ENCODE measurements at places on chromosomes 1 and 21.

- DNase-seq = peak; percentile 23
Observed at GRCh38 chr21:45018131-45019075, 56.0 kb upstream of the ADARB1 start.

- peak; percentile 39 for DNase-seq
Observed at GRCh38 chr1:207499573-207499972, 3.6 kb downstream of the CR1 start.

DNA sequence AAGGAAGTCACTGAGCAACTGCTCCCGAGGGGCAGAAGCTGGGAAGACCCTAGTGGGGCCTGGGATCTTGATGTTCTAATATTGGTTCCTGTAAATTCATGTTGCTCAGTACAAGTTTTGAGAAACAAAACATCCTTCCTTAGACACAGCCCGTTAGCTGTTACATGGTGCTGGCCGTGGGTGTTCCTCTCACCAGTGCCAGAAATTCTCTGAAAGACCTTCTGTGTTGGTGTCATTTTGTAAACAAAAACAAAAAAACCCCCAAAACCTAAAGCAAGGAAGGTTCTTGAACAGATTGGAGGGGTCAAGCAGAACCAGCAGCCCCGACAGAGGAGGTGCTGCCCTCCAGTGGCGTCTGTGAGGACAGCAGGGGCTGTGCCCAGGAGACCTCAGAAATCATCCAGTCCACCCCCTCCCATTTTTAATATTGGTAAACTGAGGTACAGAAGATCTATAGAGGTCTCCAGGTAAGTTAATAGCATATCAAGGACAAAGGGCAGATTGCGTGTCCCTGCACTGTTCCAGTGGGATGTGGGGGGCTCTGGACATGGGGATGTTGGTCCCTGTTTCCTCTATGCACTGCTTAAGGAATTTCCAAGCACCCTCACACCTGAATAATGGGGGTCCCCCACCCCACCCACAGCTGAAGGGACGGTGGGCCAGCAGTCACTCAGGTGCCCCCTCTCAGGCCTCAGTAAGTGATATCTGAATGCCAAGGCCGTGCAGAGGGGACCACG lies 38.2 kb downstream of the SLC2A7 start:
- peak; percentile 31 for DNase-seq

DNA sequence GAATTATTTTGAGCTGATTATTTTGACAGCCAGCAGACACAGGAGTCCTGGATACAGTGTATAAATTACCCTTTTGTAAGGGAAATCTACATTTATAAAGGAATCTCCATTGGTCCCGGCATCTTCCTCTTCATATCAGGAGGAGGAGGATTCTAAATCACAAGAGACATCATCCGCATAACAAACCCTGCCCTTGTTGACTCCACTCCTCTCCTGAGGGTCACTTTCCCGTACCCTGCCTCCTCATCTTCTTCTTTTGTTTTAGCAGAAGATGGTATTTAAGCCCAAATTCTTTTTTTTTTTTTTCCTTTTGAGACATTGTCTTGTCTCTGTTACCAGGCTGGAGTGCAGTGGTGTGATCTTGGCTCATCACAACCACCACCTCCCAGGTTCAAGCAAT lies 14.6 kb upstream of the PKNOX1 start:
- no peak for DNase-seq

DNA sequence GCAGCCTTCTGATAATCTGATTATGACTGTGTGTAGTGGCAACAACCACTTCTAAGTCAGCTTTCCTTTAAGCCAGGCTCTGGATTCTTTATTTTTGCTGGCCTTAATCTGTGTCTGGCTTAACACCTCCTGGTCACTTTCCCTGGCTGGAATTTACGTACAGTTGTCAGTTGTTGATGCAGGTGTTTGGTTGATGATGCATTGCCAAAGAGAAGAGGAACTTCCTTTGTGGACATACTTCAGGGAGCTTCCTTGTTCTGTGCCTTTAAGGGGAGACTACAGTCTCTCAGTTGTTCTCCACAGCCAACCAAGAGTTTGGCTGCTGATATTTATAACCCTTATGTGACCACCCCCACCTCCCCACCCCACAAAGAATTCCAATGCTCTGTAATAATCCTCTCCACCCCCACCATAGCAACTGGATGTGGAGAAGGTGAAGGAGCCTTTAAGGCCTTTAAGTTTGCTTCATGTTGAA lies 96.0 kb upstream of the BMP8A start:
- no peak for DNase-seq

DNA sequence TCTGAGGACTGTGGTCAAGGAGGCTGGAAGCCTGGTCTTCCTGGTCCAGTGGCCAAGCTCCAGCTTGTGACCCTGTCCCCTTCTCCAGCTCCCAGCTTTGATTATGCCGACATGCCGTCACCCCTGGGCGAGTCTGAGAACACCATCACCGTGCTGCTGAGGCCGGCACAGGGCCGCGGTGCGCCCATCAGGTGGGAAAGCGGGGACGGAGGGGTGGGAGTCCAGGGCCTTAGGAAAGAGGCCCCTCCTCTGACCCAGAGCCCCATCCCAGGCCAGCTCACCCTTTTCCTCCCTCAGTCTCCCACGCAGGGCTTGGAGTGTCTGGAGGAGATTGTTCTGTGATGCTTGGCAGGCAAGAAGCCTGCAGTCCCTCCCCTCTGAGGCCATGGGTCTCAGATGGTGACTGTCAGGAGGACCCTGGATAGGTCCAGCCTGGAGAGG lies 43.6 kb downstream of the PTPRU start:
- DNase-seq = no peak

DNA sequence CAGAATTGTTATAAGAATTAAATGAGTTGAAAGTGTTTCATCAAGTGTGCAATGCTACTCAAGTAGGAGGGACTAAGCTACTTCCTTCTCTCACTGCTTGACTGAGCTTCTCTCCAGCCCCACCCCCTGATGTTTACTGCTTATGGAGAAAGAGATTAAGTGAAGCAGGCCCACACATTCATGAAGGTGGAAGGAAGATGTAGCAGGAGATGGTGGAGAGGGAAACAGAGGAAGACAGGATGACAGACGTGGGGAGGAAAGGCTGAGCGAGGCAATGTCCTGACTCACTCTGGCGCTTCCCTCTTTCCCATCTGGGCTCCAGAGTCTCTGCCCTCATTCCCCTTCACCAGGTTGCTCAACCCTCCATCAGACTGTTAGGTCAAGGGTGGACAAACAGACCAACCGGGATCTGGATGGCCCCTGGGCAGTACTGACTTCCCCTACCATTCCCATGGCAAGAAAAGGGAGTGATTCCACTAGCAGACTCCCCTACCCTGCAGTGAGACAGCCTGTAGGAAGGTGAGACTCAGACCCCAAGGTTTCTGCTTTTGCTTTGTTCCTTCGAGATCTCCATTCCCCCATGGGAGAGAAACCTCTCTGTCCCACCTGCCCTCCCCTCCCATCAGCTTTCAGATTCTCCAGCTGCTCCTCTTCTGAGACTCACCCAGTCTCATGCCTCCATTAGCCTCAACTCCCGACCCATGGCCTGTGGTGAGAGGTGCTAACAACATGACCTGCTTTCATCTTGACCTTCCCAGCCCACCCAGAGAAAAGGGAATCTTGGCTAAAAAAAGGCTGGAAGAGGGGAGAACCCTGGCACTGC lies 3.1 kb upstream of the ARHGEF2 start:
- peak; percentile 64 for DNase-seq

GRCh38 chr1:88398338-88398737 lies 285.7 kb upstream of the PKN2 start:
- DNase-seq = no peak

DNA sequence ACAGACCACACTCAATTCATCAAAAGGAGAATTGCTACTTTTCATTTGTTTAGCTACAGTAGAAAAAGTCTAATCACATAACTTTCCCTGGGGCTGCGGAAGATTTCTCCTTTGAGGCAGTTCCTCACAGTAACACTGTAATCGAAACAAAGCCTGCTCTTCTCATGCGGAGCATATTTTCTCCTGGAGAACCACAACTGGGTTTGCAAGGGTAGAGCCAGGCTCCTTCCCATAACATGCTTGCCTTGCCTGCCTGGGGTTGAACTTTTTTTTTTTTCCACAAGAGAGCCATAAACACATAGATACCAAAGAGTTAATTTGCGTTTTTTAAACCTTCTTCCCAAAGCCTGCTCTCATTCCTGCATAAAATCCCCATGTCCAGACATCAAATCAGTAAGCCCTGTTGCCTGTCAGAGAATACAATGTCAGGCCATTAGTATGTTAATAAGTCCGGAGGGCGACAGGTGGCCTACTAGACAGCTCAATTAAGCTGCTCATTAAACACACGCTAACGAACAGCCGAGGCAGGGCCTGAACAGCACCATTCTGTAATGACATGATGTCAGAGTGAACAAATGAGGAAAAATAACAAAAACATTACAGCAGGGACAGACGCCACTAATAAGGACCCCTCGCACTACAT lies 107.1 kb upstream of the OLIG2 start:
- DNase-seq = no peak

- DNase-seq = no peak
Observed at GRCh38 chr1:218395916-218396315, 50.8 kb downstream of the TGFB2 start.

GRCh38 chr1:208202333-208202995 lies 41.7 kb downstream of the PLXNA2 start:
- no peak for DNase-seq

DNA sequence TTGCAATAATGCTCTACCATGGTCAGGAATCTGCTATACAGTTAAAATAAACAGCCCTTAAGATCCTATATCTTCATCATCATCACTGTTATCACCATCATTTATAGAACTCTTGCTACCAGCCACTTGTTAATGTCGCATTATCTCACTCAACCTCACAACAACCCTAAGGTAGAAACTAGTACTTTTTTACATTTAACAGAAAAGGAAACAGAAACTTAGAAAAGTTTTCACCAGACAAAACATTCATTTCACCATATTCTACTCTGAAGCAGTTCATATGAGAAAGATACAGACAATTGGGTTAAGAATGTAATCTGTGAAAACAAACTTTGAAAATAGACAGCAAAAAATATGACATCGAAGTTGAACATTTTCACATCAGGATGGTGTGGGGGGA lies 262.6 kb downstream of the ATG4C start:
- no peak for DNase-seq

DNA sequence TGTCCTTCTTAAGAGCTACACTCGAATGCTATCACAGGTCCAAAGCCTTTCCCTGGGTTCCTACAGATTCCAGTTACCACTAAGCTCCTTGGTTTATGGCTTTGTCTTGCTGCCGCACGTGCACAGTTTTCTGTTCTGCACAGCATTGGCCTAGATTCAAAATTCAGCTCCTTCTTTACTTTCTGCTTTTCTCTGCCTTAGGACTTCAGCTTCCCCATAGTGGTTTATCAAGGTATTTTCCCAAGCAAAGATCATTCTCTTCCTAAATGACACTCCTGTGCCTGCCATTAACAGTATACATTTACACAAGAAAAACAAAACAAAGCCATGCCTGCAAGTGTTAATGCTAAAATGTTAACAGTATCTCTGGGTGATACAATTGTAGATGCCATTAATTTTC lies 41.8 kb downstream of the PTPRU start:
- no peak for DNase-seq

GRCh38 chr1:151047925-151048644 lies 534 bp downstream of the C1orf56 start:
- peak; percentile 71 for DNase-seq

DNA sequence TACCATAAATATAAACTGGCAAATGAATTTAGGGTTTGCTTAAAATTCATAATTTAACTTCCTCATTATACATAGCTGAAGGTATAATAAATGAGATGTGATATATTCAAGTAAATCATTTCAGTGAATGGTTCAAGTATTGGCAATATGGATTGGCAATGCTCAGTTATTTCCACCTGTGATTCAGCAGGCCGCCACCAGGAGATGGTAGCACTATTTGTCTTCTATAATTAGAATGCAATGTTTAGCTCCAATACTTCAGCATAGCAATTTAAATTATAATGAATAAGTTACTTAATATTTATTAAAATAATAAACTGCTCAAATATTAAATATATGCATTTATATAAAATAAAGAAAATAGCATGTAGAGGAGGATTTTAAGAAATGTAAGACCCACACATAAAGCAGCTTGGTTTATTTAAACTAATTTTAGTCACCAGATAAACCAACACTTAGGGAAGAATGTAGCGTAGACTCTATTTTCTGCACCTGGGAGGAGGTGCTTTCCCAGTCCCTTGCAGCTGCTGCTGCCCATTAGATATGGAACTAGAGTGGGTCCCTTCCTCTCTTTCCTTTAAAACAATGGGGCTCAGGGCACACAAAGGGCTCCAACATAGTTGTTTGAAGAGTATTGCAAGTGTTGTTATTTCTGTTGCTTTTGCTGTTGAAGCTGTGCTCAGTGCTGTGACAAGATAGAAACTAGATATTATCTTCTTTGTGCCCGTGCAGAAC lies 62.1 kb downstream of the PLPPR4 start:
- no peak for DNase-seq

GRCh38 chr1:19360016-19360415 lies 47.9 kb downstream of the SLC66A1 start:
- DNase-seq = no peak

- no peak for DNase-seq
Observed at GRCh38 chr1:5634893-5635292, 357.3 kb downstream of the NPHP4 start.

- DNase-seq = no peak
Observed at GRCh38 chr1:22472596-22472995, 20.9 kb downstream of the ZBTB40 start.
